Choroid plexus epithelial cell (primary cell): ENCODE measurements at places on chromosomes 3 and 15.

DNA sequence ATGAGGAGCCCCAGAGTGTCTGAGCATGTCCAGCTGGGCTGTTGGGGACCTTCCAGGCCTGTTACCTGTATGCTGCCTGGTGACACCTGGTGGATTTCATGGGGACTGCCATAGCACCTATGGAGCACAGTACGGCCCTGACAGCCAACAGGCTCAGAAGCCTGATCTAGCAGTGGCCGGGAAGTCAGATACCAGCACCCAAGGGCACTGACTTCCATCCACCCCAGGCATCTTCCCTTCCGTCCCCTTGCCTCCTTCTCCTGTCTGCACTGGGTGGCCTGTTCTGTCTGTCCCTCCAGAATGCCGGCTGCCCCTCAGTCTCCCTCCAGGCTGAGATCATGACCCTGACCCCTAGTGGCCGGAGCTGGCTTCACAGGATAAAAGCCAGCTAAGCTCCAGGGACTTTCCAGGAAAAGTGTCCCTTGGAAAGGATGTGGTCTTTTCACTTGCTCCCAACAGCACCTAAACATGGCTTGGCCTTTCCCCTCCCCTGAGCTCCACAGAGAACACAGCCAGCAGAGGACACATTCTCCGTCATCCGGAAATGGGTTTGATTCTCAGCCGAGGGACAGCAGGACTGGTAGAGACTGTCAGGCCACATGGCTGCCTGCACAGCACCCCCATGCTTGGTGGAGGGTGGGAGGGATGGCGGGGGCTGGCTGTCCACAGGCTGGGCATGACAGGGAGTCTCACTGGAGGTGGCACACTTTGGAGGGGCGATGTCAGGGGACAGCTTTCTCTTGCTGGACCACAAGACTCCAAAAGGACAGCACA is 9.5 kb downstream of the RPS17 start:
- peak; percentile 69 for DNase-seq

DNA sequence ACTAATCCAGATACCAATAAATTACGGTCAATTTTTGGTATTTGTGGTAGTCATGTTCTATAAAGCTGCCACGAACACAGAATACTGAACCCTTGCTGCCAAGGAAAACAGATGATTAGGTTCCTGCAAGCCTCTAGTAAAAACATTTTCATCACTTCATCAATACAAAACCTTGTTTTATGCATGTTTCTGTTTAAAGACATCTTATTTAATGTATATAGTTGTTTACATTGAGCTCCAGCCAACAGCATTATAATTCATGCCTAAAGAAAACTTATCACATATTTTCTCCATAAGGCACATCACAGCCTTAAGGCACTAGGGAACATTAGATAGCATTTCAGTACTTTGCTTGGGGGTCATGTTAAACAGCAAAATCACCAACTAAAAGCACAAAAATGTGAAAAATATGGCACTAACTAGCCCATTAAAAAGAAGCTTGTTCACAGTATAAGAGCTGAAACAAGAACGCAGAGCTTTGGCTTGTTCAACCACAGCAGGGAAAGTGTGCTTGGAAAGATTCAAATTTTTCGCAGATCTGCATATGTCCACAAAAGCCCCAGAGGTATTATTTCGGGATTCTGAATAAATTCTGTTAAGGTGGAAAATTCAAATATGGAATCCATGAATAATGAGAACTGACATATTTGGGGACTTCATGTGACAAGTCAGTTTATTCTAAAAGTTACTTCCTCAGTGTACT is 27.7 kb downstream of the POLQ start:
- DNase-seq, result no peak

GRCh38 chr3:119768668-119769393 is 13.1 kb upstream of the NR1I2 start:
- DNase-seq, result no peak

GRCh38 chr3:131501949-131502348 is 822 bp downstream of the MRPL3 start:
- DNase-seq, result no peak

DNA sequence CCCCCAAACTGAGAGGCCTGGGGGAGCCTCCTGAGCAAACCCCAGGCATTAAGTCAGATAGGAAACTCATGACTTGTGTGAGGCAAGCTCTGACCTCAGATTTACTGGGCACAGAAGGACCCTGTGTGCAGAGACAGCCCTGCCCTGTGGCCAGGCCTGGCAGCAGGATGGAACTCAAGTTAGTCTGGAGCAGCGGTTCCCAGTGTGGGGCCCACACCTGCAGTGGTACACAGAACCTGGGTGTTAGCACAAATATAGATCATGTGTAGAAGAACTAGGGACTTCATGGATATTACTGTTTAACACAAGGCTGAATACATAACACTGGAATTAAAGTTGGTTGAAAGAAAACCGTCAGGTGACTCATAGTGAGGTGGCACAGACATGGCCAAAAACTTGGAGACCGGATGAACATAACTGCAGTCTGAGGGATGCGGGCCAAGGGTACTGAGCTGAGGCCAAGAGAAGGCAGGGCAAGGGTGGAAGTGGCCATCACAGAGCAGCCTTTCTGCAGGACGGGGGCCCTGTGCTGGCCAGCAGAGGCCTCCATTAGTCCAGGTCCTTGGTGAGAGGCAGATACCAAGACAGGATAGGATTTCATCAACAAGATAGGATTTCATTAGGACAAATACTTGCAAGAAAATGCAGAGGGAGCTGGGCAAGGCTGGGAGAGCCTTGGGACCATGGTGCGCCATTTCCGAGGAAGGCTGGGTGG is 40.9 kb downstream of the IRAK2 start:
- peak; percentile 66 for DNase-seq

- no peak for DNase-seq
Measured at GRCh38 chr3:19522305-19522704, 374.0 kb downstream of the KCNH8 start.

DNA sequence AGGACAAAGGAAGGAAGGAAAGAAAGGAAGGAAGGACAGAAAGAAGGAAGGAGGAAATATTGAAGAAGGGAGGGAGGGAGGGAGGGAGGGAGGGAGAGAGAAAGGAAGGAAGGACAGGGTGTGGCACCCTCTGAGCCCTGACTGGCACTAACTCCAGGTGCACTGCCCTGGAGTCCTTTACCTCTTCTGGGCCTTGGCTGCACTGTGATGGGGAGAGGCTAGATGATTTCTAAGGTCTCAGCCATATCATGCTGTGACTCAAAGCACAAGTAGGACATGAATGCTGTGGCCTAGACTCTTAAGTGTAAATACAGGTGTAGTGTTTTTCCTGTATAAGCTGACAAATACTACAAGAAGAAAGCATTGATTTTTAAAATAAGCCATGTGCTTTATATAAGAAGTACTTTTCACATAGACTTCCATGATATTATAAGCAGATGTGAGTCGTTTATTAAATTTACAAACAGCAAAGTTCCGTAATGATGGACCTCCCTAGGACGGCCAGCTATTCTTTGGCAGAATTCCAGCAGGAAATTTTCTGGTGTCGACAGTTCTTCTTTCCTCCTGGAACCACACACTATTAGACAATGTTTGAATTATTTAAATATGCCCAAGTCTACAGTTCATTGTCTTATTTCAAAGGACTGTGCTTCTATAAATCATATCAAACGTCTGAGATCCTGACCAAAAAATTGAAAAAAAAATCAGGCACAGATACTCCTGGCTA is 213.8 kb upstream of the C2CD4B start:
- DNase-seq, result no peak

- DNase-seq, result peak; percentile 44
Measured at GRCh38 chr3:12436514-12437220, 47.6 kb upstream of the TSEN2 start.

DNA sequence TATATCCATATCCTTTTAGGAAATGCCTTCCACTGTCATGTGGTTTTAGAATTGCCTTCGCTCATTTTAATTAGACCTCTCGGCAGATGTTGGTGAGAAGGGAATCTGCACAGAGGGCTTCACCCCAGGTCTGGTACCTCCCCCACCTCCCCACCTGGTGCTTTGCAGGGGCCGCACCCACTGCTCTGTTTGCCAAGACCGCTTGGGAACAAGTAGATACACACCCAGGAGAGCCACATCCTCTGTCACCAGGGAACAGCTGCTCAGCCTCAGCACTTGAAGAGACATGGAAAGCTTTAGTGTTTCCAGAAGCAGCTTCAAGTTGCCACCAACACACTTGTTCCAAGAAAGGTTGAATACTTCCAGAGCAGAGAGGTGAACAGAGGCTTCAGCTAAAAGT is 21.8 kb downstream of the LRRC31 start:
- no peak for DNase-seq

DNA sequence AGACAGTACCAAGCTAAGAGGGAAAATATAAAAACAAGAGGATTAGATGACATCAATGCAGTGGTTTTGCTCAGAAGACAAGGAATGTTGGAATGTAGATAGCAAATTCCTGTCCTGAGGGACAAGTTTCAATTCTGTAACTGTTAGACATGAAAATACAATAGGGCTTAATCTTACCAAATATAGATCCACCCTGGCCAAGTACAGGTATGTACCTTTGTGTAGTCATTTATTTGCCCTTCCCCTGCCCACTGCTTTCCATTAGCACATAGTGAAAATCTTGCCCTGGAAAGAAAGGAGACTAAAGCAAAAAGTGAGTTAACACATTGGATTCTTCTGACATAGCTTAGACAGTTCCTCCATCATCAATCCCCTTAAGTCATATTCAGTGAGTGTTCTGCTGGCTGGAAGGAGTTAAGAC is 389.0 kb upstream of the THBS1 start:
- peak; percentile 64 for DNase-seq

- no peak for DNase-seq
Measured at GRCh38 chr3:38205472-38205805, 40.1 kb downstream of the OXSR1 start.
